ENCODE measurements at places on chromosomes 3 and 15. TPM values are rescaled to one million over a fixed set of nuclear protein-coding genes. Genes with fewer than 3 reads are reported as not detected.
A peak's percentile ranks its signal among the peaks of the same experiment; 100 is the strongest.

GRCh38 chr3:105613120-105613519, 246.4 kb downstream of the ALCAM start:
- DNase-seq: no peak

DNA sequence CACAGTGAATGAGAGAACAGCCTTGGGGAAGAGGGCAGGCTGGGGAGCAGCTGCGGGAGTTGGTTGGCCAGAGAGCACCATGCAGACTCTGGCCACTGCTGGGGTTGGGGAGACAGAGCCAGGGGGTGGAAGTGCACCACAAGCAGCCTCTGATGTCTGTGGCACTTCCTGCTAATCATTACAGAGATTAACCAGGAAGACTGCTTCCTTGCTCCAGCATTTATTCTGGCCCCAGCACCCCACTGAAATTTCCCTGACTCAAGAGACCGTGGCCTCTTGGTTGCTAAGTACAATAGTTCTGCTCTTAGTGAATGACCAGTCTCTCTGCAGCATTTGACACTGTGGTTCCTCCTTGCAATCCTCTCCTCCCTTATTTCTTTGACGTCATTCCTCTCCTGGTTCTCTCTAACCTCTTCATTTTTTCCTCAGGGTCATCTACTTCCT, 266.2 kb upstream of the ROPN1 start:
- no peak for DNase-seq

GRCh38 chr3:156483961-156484787, 70.7 kb downstream of the SSR3 start:
- DNase-seq: peak; percentile 56

GRCh38 chr3:196652961-196653795, 13.7 kb downstream of the NRROS start:
- DNase-seq: no peak

GRCh38 chr15:64630396-64631107, 144.8 kb downstream of the RBPMS2 start:
- no peak for DNase-seq

DNA sequence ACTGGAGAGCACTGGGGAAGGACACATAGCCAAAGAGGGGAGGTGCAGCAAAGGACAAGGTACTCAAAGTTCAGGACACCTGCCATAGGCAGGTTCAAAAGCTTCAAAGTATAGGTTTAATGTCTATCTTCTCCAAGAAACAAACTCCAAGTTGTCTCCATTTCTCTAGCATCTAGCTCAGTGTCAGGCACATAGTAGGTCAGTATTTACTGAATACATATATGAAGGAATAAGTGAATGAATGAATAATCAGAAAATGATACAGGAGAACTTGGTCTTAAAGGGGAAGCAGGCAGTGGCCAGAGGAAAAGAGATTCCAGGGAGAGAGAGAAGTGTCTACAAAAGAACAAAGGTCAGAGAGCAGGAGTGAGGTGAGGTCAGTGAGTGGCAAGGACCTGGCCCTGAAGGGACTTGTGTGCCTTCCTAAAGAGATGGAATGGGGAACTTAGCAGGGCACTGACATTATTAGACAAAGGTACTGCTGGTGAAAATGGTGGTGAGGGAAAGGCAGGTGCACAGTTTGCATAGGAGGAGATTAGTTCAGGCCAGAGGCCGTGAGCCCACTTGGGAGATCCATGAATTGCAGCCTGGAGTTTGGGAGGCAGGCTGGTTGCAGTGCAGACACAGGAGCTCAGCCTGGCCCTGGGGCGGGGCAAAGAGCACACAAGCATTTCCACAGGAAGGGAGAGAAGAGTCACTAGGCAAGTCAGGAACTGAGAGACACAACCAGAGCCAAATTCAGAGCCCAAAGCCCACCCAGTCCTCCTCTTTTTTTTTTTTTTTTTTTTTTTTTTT, 21.4 kb downstream of the TBC1D2B start:
- DNase-seq: no peak

DNA sequence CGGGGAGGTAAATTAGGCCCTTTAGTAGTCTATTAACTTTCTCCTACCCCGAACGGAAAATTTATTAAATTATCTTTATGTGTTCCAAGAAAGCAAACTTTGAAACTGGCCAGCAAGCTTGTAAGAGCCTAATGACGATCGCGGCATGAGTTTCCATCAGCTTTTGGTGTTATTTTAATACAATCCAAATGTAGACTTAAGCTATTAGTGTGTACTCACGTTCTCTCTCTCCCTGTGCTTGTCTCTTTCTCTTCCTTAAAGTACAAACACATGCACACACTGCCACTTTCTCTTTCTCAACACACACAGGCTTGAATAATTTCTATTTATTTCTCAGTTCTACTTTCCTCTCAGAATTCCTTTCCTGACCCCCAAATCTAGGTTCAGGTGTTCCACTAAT, 108.8 kb upstream of the MME start:
- DNase-seq: no peak

DNA sequence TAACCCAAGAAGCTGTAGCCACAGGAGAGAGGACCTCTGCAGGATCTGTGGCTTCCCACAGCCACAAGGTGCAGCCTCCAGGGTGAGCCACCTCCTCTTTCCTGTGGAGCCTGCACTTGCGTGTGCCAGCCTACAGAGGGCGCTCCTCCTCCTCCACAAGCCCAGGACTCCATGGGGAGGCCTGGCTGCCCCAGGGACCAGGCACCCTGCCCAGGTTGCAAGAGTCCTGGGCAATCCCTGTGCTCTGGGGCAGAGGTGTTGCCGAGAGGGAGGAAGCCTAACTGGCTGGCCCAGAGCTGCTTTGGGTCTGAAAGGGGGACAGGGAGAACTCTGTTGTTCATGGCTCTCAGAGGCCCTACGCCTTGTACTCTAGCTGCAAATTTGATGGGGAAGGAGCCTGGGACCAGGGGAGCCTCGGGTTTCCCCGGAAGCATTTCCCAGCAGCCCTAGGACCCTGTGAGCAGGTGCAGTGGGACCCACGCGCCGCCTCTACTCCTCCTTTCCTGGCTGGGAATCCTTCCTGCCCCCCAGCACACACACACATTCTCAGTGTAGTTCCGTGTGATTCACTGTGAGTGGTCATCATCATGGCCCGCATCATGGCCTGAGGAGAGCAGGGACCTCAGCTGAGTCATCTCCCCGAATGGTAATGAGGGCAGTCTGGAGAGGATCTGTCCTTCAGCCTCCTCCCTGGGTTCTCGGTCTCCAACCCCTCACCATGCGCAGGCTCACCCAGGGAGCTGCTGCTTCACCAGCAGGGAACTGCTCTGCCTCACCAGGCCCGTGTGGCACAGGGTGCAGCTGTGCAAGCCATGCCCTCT, 24.3 kb downstream of the TBC1D21 start:
- peak; percentile 59 for DNase-seq

DNA sequence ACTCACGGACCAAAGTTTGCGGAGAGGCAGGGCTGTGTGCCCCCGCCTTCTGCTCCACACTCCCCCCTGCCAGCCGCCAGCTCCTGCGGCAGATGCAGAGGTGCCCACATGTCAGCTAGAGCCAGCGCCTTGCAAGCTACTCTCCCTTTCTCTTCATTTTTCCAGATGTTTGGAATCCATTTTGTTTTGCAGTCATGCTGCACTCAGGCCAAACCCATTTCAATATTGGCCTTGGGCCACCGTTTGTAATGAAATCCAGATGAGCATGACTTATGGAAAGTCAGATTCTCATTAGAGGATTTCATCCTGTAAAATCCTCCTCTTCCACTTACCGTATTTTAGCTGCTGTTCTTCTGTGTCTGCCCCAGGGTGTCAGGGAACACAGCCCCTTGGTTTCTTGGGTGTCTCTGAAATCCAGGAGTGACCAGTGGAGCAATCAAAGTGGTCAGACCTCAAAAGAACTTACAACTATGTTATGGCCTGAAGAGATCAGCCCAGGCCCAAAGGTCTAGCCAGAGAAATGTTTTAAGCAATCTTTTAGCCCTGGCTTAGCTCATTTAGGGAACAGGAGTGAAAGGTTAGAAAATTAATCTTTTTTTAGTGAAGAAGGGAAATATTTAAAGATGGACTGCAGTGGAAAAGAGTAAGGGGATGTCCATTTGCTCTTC, 65.8 kb downstream of the AAGAB start:
- no peak for DNase-seq

GRCh38 chr3:119018690-119019463, 15.8 kb downstream of the IGSF11 start:
- DNase-seq: no peak

GRCh38 chr15:77247116-77247515, 172.8 kb downstream of the PEAK1 start:
- DNase-seq: no peak

DNA sequence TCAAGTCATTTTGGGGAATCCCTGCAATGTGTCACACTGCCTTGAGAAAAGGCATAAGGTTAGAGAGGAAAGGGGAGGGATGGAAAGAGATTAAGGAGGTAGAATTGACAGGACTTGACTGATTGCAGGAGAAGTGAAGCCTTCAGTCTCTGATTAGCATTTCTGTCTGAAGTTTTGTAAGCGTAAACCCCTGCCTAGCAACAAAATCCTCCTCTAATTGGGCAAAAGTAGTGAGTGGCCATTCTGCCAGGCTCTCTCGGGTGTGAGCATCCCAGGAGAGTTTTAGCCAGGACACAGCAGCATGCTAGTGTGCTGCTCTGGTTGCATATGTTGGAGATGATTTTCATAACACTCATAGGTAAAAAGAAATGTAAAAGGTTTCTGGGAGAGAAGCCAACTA, 117.0 kb upstream of the MRPL3 start:
- no peak for DNase-seq

- no peak for DNase-seq
Observed at GRCh38 chr3:146543461-146544001, 876 bp downstream of the PLSCR1 start.

GRCh38 chr3:15634671-15635070, 33.1 kb downstream of the BTD start:
- no peak for DNase-seq

- DNase-seq: no peak
Observed at GRCh38 chr3:174101244-174101643, 703.7 kb downstream of the NLGN1 start.

DNA sequence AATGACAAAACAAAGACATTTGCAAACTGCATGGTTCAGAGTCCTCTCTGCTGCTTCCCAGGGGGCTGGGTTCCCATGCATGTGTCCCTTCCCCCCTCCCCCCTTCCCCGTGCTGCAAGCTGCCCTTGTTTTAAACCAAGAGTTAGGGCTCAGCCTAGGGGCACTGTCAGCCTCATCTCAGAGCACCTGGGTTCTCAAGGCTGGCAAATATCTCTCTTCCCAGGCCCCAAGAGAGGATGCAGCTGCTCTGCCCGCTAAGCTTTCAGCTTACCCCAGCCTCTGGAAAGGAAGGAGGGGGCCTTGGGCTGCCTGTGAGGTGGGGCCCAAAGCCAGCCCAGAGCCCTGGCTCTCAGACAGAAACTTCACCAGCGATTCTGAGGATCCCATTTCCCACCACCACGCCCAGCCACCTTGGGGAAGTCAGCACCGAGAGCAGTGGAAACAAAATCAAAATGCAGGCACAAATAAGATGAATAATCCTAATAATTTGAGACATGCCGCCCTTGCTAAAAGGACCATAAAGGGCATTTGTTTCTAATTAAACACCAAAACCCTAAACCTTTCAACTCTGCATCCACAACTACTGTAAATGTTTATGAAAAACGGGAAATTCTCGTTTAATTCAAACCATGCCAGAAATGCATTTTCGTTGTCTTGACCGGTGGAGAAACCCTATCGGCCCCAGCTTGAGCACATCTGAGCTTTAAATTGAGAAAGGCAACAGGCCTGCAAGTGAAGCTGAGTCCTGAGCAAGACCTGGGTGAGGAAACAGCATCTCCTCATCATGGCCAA, 67.7 kb upstream of the WNT5A start:
- DNase-seq: no peak

GRCh38 chr3:46574243-46574646, 8.1 kb upstream of the LRRC2 start:
- no peak for DNase-seq

GRCh38 chr3:14150491-14151230, 25.8 kb downstream of the TMEM43 start:
- DNase-seq: no peak

DNA sequence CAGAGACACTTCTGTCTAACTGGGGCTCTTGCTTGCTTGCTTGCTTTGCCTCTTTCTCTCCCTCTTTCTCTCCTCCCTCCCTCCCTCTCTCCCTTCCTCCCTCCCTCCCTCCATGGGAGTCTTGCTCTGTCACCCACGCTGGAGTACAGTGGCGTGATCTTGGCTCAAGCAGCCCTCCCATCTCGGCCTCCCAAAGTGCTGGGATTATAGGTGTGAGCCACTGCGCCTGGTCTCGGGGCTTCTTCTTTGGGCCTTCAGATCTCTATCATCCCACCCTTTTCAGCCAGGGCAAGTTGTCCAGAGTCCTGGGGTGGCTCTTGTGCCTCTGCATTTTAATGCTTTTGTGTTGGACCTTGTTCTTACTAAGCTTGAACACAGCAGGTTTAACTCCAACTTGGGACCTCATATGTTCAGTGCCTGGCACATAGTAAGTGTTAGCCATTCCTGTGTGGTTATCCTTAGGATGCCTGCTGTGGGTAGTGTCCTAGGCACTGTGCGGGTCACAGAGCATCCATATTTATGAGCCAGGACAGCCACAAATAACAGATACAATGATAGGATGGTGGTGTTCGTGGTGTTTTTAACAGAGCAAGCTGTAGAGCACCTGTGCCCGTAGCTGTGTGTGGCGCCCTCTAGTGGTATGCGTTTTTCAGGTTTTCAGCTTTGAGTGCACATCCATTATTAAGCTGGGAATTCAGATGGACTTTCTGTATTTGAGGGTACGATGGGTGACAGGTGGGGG, 75.1 kb downstream of the CCK start:
- DNase-seq: peak; percentile 42

GRCh38 chr15:87129916-87130315, 1050.2 kb downstream of the AGBL1 start:
- DNase-seq: no peak

- DNase-seq: no peak
Observed at GRCh38 chr3:40691452-40691861, 166.7 kb downstream of the ZNF621 start.

- no peak for DNase-seq
Observed at GRCh38 chr15:63615935-63616334, 18.7 kb downstream of the FBXL22 start.

SLC24A5 gene
- total RNA-seq: not detected

HIGD2B gene
- not detected for total RNA-seq

GOLGA8G gene
- total RNA-seq: not detected

RARB gene
- not detected for total RNA-seq

APBA2 gene
- total RNA-seq: 0.80 TPM

LDHAL6B gene
- total RNA-seq: not detected

LTF gene
- total RNA-seq: not detected

GABRB3 gene
- total RNA-seq: not detected

Measured in activated T-helper 1 cell treated with anti-CD3 and anti-CD28 coated beads, Interleukin-12 subunit alpha, Interleukin-12 subunit beta, Interleukin-2, Interleukin-4 antibody, amounts not matched to agents 30 ng/mL and 10 ng/mL and 1 ng/mL, durations not matched to agents 14 hours and 24 hours and 36 hours (primary cell).